ENCODE measurements at places on chromosomes 2 and 18.
A peak's percentile ranks its signal among the peaks of the same experiment; 100 is the strongest.

DNA sequence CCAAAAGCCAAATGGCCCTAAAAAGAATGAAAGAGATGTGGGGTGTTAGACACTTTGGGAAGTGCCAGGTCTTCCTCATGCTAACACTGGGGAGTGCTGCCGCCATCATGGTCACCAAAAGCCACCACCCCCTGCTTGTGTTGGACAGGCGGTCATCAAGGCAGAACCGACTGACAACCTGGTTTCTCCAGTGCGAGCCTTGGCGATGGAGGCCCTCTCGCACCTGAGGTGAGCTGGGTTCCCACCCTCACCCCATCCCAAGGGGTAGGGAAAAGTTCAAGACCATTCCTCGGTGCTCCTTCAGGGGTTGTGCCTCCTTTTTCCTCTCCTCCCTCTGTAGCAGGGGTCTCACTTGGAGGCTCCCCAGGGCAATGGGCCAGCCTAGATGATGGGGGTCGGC is 33.6 kb downstream of the MROH2A start:
- no peak for DNase-seq

DNA sequence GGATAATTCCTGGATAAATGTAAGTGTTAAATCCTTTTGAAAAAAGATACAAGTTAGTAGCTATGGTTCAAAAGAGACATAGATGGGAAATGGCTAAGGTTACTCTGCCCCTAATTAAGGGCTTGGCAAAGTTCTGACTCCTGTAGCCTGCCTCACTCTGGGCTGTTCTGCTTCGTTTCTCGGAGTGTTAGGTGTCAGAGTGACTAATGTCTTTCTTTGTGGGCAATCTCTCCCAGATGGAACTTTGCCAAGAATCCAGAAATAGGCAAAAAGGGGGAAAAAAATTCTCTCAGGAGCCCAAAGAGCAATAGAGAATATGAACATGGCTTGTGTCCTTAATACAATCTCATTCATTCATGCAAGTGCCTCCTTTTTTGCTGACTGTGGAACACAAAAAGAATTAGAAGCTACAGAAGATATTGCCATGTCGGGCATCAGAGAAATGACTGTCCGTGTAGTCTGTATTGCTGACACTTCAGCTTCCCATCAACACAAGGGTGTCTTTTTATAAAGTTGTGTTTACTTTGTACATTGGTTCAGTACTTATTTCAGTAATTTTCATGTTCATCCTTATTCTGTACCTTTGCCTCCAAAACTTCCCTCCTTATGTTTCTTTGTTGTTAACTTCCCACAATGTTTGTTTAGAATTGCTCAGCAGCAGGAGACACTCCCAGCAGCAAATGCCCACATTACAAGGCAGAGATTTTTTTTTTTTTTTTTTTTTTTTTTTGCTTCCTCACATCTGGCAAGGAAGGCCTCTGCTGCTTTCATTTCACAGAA is 134.0 kb downstream of the FTCDNL1 start:
- no peak for DNase-seq

GRCh38 chr18:7322817-7323485 is 92.1 kb downstream of the LRRC30 start:
- no peak for DNase-seq

DNA sequence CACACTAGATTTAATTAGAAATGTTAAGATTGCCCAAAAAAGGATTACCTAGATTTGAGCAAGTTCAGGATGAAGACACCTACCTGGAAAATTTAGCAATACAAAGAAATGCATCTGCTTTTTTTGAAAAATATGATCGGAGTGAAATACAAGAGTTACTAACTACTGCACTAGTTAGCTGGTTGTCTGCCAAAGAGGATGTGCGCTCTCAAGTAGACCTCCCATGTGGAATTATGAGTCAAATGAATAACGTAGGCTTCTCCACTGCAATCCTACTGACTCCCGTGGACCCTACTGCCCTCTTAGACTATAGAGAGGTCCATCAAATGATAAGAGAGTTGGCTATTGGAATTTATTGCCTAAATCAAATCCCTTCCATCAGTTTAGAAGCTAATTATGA is 2.0 kb downstream of the ANKAR start:
- no peak for DNase-seq

- peak; percentile 27 for DNase-seq
Observed at GRCh38 chr2:53450923-53451322, 316.7 kb upstream of the CHAC2 start.

DNA sequence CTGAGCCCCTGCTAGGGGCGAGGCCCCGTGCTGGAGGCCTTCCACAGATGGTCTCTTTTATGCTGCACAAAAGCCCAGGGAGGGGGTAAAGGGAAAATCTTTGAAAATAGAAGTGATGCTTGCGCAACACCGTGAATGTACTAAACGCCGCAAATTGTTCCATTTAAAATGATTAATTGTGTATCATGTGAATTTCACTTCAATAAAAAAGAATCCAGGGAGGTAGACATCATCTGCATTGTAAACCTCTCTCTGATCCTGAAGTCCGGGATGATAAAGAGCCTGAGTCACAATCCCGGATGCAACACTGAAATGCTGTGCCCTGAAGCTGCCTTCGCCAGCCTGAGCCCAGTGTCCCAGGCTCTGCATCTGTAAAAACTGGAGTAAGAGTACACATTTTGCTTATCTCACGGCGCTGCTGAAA is 107.7 kb upstream of the PPP1CB start:
- no peak for DNase-seq

- DNase-seq, result no peak
Observed at GRCh38 chr2:12201369-12201768, 454.9 kb downstream of the LPIN1 start.

DNA sequence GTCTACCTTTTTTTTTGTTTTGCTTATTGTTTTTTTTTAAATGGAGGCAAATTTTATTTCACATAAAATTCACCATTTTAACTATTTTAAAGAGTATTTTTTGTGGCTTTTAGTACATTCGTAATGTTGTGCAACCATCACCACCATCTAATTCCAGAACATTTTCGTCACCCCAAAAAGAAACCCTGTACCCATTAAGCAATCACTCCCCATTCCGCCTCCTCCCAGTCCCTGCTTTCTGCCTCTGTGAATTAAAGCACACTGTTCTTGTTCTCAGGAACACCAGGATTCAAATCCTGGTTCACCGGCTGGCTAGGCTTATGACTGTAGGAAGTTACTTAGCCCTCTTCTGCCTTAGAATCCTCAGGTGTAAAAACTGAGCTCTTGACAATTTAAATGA is 36.9 kb upstream of the EPAS1 start:
- DNase-seq, result no peak

DNA sequence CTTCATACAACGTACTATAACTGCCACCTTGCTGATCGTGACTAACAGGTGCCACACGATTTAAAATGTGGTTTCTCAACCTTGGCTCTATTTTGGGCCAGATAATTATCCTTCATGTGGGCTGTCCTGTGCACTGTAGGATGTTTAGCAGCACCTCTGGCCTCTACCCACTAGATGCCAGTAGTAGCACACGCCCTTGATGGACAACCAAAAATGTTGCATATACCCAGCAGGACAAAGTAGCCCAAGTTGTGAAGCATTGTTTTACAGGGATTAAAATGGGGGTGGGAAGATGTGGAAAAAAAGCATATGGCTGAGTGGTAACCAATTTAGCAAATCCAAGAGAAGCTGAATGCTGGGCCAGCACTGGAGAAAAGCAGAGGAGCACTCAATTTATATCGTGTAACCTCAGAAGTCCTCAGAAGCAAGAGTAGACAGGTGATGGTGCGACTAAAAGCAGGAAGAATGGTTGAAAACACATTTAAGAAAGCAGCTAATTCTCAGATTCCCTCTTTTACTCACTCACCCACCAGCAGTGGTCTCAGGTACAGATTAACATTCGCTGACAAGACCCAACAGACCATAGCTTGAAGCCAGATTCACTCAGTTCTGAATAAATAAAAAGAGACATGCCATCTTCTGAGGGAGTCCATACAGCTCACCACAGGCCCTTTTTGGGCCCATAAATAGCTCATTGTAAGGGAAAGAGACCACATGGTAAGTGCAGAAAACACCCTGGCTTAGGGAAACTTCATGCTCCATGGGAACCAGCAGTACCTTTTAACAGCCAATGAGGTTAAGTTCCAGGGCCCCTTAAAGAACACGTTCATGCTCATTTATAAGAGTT is 50.6 kb downstream of the RAPH1 start:
- DNase-seq, result no peak

DNA sequence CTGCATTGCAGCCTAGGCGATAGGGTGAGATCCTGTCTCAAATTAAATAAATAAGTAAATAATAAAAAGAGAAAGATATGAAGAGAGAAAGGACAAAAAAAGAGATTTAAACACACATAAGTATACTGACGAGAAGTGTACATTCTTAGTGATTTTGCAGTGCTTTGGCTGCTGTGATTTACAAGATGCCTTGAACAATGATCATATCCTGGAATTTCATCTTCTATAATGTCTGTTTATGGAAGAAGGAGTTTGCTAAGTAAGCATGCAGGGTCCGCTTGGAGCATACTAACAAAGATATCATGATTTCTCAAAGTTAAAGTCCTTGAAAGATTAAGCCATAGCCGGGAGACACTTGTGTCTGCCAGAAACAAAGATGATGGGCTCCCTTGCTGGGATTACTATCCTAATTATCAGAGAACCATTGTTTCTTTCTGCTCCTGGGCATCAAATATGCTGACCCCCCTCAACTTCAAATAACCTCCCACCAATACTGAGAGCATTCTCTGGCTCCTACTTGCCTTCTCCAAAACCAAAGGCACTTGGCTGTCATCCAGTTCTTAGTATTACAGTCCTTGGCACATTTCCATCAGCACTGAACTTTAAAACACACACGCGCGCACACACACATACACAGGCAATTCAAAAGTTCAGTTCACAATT is 47.5 kb upstream of the STAM2 start:
- no peak for DNase-seq

DNA sequence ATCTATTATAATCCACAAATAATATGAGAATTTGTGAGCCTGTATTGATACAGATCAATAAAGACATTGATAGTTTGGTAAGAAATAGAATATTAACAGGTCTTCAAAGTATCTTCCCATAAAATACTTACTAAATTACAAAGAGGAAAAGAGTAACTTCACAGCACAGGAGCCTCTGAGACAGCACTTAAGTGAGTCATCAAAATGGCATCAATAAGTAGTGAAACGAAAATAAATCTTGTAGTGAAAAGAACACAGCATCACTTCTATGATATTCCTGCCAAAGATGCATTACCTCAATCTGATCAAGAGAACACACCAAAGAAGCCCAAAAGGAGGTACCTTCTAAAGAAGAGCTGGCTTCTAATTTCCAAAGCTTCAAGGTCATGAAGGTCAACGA is 116.4 kb downstream of the CBLN2 start:
- DNase-seq, result no peak

GRCh38 chr18:70991577-70991976 is 702.7 kb downstream of the SOCS6 start:
- no peak for DNase-seq

DNA sequence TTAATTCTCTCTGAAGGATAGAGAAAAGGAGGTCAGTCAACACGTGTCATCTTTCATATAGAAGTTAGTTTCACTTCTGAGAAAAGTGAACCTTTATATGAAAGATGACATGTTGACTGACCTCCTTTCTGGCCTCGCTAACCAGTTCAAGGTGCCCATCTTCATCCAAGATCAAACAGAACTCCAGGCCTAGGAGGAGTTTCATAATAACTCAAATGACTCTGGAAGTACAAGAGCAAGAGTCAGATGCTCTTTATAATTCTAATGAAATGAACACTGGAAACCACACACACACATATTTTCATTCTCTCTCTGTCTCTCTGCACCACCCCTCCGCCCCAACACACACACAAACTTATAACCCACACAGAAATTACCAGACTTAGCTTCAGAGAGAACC is 16.3 kb downstream of the ANKRD44 start:
- DNase-seq, result no peak

- no peak for DNase-seq
Observed at GRCh38 chr2:118121101-118121500, 32.8 kb downstream of the INSIG2 start.

DNA sequence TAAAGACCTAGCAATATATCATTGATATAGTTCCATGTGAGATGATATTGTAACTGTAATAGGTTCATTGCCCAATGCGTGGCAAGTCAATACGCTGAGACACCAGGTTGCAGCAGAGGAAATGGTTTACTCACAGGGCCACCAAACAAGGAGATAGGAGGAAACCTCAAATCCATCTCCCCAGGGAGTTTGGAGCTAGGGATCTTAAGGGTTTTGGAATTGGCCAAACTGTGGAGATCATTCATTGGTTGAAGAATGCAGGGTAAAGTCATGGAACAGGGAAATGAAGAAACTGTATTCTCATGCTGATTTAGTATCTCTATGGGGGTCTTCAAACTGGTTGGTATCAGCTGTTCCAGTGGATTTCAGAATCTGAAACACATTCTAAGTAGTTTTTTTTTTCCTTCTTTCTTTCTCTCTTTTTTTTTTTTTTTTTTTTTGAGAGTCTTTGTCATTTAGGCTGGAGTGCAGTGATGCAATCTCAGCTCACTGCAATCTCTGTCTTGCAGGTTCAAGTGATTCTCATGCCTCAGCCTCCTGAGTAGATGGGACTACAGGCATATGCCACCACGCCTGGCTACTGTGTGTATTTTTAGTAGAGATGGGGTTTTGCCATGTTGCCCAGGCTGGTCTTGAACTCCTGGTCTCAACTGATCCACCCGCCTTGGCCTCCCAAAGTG is 30.7 kb upstream of the PPM1B start:
- DNase-seq, result no peak

DNA sequence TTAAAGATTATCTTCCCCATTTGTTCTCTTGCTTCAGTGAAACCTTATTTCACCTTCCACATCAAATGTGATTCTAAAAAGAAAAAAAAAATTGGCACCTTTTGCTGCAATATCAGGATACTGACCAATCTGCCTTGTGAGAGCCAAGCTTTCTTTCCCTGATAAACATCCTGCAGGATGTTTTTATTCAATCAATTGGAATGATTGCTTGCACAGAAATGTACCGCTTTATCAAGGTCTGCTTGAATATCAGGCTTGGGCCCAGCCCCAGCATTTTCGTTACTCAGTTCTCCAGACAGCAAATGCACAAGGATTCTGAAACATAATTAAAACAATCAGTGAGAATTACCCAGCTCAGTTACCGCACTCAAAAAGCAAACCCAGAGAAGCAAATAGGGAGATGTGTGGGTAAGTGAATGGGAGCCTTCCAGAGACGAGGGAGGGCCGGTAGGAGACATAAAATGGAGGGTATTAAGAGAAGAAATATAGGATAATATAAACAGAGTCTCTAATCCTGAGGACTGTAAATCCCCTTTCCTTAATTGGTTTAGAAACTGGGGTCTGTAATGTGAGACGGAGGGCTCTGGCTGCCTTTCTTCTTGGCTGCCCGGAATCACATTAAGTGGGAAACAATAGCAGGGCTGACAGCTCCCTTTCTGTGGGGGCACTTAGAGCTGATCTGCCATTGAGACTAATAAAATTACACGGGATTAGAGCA is 291.8 kb downstream of the ICOS start:
- peak; percentile 65 for DNase-seq

- DNase-seq, result no peak
Observed at GRCh38 chr2:66489436-66489835, 54.5 kb downstream of the MEIS1 start.

GRCh38 chr2:237673130-237674001 is 46.0 kb downstream of the LRRFIP1 start:
- peak; percentile 51 for DNase-seq

- DNase-seq, result no peak
Observed at GRCh38 chr2:220891405-220891804, 680.7 kb downstream of the EPHA4 start.
